ENCODE measurements at places on chromosomes 6 and 20.

GRCh38 chr6:134902936-134903335 lies 47.0 kb downstream of the ALDH8A1 start:
- DNase-seq, result no peak

GRCh38 chr6:117194978-117195377 lies 70.4 kb upstream of the VGLL2 start:
- DNase-seq, result no peak

DNA sequence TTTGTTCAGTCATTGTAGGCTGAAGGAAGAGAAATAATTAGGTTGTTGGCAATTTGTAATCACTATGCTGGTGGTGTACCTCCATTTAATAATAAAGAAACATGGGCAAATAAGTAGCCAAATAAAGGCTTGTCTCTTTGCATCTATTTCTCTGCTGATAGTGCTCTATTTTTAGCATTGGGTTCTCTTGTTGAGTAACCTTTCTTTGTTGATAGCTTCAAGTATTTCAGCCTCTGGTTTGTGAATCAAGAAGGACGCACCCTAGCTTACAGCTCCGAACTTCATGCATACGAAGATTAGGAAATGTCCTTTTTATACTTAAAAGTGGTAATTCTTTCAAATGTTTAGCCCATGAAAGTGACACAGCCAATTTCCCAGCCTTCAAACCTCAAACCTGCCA lies 2.6 kb downstream of the PPP1R14C start:
- DNase-seq, result no peak

GRCh38 chr6:13261464-13261994 lies 66.8 kb downstream of the TBC1D7 start:
- peak; percentile 68 for DNase-seq

- DNase-seq, result no peak
Observed at GRCh38 chr6:24513602-24514001, 18.8 kb downstream of the ALDH5A1 start.

DNA sequence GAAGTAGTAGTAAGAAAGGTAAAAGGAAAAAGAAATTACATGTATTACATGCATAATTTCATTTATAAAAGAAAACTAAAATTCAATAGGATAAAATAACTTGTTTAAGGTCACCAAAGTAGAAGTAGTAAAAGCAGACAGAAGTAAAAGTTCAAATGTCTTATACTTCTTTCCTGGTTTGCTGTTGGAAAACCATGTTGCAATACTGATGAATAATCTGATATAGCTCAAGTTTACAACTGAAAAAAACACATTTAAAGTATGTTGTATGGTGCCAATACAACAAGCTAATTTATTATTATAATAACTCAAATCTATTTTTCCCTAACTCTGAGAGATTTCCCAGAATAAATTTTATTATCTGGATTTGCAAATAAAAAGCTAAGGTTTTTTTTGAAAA lies 78.3 kb downstream of the PHIP start:
- no peak for DNase-seq

DNA sequence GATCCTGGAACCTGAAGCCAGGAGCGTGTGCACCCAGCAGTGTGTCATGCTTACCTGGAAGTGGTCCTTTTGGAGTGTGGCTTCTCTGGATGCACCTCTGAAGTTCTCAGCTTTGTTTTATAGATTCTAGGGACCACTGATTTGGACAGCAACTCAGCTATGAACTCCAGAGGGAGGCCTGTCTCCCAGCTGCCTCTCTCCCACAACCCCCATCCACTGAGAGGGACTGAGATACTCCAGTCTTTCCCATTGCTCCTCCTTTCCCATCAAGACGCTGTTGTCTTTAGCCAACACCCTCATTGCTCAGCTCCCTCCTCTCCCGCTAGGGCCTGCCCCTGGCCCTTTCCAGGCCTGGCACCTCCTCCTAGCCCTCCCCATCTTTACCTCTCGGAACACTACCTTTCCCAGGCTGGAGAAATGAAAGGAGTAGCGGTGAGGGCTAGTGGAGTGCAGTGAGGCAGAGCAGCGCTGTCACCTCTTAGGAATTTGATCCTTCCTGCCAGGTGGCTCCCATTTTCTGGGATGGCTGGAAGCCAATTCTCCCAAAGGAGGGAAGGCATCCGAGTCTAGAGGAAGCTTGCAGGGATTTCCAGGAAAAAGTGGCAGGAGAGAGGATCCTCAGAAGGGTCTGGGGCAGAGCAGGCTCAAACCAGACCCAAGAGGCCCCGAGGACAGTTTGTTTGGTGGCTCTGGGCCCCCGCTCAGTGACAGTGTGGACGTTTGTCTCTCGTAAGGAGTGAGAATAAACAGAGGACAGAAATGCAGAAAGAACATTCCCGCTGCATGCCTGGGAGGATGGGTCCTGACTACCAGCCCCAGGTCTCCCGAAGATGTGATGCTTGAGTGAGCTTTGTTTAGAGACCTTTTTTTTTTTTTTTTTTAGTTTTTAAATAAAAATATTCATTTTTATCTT lies at the start of gene LRRN4:
LRRN4 (minus strand) TSS at position 285 of the 913 bp plus-strand sequence. CDS start 1,261 bp downstream, outside the sequence.
- no peak for DNase-seq

- DNase-seq, result no peak
Observed at GRCh38 chr20:10481676-10482075, 46.6 kb downstream of the SLX4IP start.

GRCh38 chr6:36545767-36546307 lies 1.4 kb downstream of the STK38 start:
- DNase-seq, result no peak

GRCh38 chr20:50992733-50993457 lies 30.0 kb downstream of the KCNG1 start:
- peak; percentile 36 for DNase-seq

- no peak for DNase-seq
Observed at GRCh38 chr20:20815711-20816455, 103.4 kb upstream of the RALGAPA2 start.

- no peak for DNase-seq
Observed at GRCh38 chr6:42257614-42258013, 40.0 kb upstream of the MRPS10 start.

DNA sequence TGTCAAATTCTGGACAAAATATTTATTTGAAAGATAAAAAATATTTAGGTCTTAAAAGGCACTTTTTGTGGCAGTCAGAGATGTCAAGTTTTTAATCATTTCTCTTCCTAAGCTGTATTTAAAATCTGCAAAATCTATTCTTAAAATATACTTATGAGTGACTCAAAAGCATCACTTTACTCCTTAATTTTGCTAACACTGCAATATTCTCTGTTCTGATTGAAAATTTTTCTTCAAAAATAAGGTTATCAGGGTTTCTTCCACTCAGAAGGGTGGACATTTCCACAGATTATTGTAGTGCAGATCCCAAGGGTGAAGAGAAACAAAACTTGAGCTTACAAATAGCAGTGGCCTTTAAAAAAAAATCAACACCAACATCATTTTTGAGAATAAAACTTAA lies 27.5 kb downstream of the PLEKHG1 start:
- DNase-seq, result no peak

DNA sequence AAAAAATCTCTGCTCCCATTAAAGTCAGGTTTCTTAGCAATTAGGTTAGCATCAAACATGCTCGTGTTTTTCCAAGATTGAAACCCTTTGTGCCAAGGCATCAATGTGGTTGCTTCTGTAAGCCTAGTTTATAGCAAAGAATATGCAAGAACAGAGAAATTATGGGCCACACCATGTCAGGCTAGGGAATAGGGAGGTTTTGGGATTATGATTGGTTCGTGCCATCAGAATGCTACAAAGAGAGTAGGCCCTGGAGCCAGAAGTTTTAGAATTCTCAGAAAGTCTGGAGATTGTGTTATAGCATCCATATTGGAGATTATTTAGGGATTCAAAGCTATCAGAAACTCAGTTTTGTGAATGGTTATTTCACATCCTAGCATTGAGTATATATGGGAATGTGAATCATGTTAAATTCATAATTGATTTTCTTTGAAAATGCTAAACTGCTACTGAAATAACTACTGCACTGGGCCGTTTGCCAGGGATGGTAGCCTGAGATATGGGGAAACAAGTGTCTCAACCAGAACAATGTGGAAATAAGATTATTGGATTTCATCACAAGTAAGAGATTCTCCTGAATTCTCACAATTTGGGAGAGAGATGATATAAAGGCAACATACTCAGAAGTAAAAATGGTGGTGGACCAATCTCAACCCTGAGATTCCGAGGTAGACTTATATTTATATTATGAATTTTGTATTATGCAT lies 45.3 kb downstream of the ZNF292 start:
- DNase-seq, result no peak

DNA sequence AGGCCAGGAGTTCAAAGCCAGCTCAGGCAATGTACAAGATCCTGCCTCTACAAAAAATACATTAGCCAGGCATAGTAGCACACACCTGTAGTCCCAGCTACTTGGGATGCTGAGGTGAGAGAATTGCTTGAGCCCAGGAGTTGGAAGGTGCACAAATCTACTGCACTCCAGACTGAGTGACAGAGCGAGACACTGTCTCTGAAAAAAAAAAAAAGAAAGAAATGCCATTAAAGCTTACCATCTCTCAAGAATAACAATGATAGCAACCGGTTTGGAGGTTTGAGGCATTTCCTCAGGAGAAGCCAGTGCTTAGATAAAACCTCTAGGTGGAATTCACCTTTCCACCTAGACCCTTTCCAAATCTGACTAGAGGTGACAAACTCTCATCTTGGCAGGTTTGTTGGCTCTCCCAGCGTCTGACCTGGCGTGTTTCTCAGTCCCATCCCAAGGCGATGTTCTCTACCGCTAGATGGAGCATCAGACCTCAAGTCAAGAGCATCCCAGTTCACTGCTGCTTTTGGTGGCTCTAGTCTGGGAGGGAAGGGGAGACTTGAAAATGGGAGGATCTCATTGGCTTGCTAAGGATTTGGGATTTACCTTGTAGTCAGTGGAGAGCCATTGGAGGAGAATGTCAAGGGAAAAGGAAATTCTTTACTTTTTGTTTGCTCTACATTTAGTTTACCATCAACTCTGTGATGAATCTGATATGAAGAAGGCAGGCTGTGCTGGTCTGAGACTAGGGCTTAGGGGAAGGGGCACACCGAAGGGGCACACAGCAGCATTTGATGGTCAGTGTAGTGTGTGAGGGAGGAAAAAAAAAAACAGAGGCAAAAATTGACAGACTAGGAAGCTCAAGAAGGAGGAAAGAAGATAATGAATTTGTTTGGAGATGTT lies 67.9 kb downstream of the NCOA7 start:
- DNase-seq, result peak; percentile 1

GRCh38 chr20:18191306-18191705 lies 53.6 kb downstream of the KAT14 start:
- no peak for DNase-seq

- peak; percentile 20 for DNase-seq
Observed at GRCh38 chr6:132300323-132300949, 100.8 kb downstream of the MOXD1 start.

DNA sequence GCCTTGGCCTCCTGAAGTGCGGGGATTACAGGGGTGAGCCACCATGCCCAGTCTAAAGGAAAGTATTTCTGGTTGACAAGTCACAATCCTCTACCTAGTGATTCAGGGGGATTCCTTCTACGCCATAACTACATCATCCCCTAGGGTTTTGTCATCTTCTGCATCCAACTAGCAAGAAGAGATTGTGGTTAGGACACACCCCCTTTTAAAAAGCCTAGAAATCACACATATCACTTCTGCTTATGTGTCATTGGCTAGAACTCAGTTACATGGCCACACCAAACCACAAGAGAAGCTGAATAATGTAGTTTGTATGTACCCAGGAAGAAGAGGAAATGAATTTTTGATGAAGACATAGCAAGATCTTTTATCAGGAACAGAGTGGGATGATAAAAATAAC lies 14.7 kb upstream of the CHD6 start:
- no peak for DNase-seq

GRCh38 chr20:34524426-34524825 lies 8.2 kb downstream of the DYNLRB1 start:
- no peak for DNase-seq

GRCh38 chr6:108847738-108848115 lies 495 bp upstream of the ARMC2 start:
- no peak for DNase-seq

DNA sequence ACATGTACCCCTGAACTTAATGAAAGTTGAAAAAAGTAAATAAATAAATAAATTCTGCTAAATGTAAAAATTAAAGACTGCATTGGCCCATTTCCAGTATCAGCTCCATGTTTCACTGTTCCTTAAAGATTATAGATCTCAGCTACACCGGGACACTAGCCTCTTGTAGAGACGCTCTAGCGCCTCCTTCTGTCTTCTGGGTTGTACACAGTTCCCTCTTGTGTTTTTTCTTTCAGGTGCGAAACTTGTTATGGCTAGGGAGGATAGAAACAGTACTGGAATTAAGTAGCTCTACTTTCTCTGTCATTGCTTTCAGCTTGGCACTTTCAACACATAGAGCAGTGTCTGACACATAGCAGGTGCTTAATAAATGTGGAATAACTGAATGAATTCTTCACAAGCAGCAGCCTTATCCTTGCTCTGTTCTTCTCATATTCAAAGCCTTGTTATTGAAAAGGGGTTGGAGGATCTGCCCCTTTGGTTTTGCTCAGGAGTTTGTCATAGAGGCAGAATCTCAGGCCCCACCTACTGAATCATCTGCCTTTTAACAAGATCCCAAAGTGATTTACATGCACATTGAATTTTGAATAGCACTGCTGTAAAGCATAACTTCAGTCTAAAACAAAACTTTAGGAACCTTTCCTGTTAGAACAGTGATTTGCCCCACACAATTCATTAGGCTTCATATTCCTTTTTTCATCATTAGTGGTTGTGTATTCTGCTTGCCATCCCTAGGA lies 92.3 kb downstream of the FIG4 start:
- no peak for DNase-seq

GRCh38 chr6:24356310-24356973 lies 1.4 kb downstream of the DCDC2 start:
- DNase-seq, result no peak

- DNase-seq, result no peak
Observed at GRCh38 chr6:111824608-111825337, 48.5 kb downstream of the FYN start.

GRCh38 chr6:159064477-159064876 lies 19.7 kb upstream of the TAGAP start:
- no peak for DNase-seq

DNA sequence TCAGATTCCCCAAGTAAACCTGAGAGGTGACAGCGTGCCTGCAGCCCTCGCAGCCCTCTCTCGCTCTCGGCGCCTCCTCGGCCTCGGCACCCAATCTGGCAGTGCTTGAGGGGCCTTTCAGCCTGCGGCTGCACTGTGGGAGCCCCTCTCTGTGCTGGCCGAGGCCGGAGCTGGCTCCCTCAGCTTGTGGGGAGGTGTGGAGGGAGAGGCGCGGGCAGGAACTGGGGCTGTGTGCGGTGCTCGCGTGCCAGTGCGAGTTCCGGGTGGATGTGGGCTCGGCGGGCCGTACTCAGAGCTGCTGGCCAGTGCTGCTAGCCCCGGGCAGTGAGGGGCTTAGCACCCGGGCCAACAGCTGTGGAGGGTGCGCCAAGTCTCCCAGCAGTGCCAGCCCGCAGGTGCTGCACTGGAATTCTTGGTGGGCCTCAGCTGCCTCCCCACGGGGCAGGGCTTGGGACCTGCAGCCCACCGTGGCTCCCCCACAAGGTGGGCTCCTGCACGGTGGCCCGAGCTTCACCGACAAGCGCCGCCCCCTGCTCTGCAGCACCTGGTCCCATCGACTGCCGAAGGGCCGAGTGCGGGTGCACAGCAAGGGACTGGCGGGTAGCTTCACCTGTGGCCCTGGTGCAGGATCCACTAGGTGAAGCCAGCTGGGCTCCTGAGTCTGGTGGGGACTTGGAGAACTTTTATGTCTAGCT lies 809.7 kb upstream of the ADGRB3 start:
- no peak for DNase-seq

- no peak for DNase-seq
Observed at GRCh38 chr20:64086801-64087200, 2.6 kb upstream of the LKAAEAR1 start.

- DNase-seq, result no peak
Observed at GRCh38 chr6:111958534-111958933, 85.3 kb upstream of the FYN start.

Measured in stimulated activated naive B cell treated with anti-CD40 and anti-IgM and Interleukin-4, amounts not matched to agents 10 μg/mL and 1 μg/mL and 100 μg/mL, for 72 hours (primary cell).